WTC11 (cell line): ENCODE measurements at places on chromosomes 7 and 10.

GRCh38 chr10:125080984-125081383, 79.4 kb downstream of the CTBP2 start:
- DNase-seq = no peak

GRCh38 chr7:78151229-78151628, 352.7 kb downstream of the PHTF2 start:
- DNase-seq = no peak

DNA sequence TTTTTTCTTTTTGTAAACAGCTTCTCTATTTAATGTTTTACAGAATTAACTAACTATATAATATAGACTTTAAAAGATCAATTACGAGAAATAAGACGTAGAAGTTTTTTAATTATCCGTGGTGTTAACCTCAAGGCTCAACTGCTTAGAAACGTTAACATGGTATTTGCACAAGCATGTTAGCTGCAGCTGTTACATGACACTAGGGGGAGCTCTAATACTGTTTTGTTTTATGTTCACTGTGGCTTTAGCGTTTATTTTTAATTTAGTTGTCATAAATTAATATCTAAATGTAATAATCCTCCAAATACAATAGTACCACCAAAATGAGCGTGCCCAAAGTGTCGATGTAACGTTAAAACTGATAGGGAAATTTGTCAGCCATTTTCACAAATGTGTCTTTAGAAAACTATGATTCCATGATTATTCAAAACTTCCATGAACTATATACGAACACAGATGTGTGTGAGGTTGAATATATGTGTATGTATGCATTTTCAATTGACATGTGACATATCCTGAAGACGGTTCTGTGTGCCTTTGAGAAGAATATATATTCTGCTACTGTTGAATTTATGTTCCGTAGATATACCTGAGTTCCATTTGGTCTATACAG, 828.8 kb upstream of the MBL2 start:
- DNase-seq = no peak

DNA sequence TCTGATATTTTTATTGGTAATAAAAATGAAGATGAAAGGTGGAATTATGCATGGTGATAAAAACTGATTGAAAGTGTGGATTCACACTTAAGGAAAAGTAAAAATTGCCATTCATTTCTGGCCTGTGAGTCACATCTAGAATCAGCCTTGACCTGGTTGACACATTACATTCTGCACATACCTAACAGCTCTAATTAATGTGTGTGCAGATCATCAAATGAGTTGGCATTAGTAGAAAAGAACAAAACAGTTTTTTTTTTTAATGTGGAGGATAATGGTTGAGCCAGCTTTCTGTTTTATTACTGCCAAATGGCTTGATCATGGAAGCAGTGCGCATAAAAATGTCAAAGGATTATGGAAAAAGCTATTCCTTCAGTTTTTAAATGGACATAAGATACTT, 142.6 kb upstream of the TMEM196 start:
- DNase-seq = no peak

- no peak for DNase-seq
These were observed 15.5 kb downstream of the HIF1AN start for GRCh38 chr10:100551196-100551595.

DNA sequence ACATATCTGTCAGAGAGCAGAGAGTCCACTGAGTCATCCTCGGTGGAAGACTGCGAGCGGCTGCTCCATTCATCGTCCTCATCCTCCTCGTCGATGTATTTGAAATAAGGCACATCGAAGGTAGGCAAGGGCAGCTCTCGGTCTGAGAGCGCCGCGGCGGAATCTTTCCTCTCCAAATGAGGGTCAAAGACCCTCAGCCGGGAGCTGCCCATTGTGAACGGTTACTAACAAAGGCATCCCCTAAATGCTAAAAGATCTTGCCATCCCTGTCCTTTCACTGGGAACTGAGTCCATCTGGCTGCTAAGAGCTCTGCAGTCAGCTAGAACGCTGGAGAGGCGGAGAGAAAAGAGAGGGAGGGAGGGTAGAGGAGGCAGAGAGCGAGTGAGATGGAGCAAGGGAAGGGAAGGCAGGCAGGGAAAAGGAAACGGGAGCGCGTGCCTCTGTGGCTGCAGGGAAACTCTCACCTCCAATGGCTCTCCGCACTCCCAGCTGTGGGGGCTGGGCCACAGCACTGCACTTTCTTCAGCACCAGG, 163.4 kb downstream of the RAPGEF5 start:
- DNase-seq = peak; percentile 63

- DNase-seq = no peak
These were observed 354.2 kb downstream of the GFRA1 start for GRCh38 chr10:115918812-115919211.

GRCh38 chr7:139821349-139822105, 7.5 kb upstream of the TBXAS1 start:
- DNase-seq = no peak

GRCh38 chr10:78856421-78856820, 212.3 kb upstream of the ZMIZ1 start:
- DNase-seq = no peak

DNA sequence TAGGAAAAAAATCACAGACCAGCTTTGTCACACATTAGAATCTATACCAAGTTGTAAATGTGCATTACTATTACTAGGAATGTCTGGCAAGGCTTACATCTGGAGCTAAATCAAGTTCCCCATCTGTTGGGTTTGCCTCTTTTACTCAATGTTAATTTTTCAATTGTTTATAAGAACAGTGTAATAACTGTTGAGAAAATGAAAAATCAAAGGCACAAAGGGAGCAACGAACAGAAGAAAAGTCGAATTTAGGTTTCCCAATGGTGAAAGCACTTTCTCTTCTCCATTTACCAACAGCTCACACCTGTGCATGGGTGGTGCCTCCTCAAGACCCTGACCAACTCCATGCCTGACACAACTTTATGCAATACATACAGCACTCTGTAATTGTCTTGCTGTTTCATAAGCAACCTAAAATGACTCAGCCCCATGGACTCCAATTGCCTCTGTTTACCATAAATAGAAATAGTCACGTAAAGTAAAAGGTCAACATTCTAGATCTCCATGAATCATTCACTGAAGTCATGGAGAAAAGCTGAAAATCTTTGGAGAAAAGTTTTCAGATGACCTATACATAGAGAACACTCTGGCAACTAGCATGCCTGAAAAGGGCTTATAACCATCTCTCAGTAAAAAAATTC, 95.5 kb upstream of the KCNIP2 start:
- DNase-seq = no peak

- no peak for DNase-seq
These were observed 10.9 kb downstream of the C10orf71 start for GRCh38 chr10:49309691-49310411.

DNA sequence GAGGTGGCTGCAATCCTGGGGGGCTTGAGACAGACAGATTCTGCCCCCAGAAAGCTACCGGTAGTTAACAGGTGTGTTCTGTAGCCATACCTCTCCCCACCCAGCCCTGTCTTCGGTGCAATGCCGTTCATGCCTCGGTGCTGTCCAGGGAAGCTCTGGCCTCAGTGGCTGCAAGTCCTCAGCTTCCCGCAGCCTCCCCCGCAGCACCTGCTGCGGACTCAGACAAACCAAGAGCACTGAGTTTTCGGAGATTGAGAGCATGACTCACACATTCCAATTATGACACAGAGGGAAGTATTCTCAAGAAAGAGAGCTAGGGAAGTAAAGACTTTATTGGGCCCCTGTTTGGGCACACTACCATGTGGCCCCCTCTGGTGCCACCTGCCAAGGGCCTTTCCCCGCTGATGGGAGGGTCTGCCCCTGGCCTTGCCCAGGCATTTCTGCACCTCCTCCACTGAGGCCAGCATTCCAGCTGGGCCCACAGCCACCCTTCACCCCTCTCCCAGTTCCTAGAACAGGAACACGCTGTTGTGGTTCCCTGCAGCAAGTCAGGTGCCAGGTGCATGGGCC, 30.2 kb upstream of the EZH2 start:
- no peak for DNase-seq

DNA sequence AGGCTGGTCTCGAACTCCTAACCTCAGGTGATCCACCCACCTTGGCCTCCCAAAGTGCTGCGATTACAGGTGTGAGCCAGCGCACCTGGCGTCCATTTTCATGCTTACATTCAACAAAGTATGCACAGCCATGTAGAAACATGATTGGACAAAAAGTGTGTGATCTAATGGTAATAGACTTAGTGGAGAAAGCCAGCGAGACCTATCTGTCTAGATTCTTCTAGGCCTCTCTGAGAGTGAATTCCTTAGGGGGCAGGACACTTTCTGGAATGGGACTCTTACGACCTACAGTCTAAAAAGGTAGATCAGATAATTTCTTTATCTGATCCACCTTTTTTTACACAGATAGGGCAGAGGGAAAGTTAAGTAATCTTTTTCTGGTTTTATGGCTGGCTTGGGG, 46.3 kb upstream of the SDK1 start:
- no peak for DNase-seq

DNA sequence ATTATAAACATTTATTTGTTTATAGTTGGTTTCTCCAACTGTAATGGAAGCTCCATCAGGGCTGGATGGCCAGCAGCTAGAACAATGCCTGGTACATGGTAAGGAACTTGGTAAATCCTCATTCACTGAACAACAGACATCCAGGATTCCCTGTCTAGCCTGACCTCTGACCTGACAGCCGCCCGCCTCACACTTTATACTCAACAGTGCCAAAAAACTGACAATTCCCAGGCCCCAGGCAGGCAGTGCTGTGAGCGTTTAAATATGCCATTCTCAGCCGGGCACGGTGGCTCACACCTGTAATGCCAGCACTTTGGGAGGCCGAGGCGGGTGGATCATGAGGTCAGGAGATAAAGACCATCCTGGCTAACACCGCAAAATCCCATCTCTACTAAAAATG, 55.9 kb downstream of the RSU1 start:
- no peak for DNase-seq

DNA sequence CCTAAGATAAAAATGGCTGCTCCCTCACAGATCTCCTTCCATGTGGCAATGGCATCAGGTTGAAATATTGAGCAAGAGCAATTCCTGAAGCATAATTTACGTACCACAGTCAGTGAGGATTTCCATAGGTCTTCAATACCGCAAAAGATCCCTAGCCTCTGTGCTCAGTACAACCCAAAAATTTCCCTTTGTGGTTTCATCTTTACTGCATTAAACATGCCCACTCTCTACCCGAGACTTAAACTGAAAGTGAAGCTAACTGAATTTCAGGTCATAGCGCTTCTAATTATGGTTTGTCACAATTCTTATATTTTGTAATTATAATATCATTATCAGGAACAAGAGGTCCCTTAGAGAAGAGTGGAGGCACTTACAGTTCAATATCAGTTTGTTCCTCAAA, 1071.1 kb downstream of the XPNPEP1 start:
- no peak for DNase-seq

GRCh38 chr10:24465891-24466818, 257.2 kb downstream of the KIAA1217 start:
- no peak for DNase-seq

- no peak for DNase-seq
These were observed 5.5 kb upstream of the LZTS2 start for GRCh38 chr10:100993986-100994708.

- DNase-seq = no peak
These were observed 84.3 kb upstream of the CACNA2D1 start for GRCh38 chr7:82527851-82528250.

GRCh38 chr7:125126376-125126775, 196.8 kb upstream of the POT1 start:
- DNase-seq = no peak

GRCh38 chr7:390761-391410, 100.9 kb downstream of the FOXL3 start:
- DNase-seq = no peak

- DNase-seq = no peak
These were observed 872 bp upstream of the HMX2 start for GRCh38 chr10:123146894-123147634.

DNA sequence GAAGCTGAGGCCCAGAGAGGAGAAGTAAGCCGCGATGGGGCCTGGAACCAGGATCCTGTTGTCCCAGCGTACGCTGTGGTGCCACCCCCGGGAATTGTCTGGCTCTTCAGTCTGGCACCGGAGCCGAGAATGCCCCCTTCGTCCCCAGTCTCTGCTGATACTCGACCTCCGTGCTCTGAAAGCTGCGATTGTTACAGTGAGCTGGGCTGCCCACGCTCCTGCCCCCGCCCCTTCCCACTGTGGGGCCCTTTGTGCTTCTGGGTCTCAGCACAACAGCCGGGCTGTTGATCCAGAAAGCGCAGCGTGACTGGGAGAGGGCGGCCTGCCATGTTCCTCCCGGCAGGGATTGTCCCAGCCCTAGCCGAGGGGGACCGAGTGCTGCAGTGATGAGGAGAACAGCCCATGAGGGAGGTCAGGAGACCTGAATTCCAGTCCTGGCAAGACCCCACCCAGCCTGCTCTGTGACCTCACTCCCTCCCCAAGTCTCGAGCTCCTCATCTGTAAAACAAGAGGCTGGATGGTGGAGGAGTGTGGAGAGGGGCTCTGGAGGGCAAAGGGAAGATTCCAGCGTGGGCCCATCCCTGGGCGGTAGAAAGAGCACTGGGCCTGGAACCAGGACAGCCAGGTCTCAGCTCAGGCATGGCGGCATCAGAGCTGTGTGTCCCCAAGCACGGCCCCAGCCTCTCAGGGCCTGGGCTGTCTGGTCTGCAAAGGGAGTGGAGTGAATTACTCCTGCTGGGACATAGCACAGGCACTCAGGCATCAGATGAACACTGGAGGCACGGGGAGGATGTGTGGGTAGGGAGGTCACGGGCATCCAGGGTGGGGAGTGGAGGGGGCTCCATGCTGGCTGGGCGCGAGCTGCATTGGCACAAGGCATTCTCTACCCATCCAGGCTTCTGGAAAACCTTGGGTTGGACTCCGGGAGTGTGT, 43.6 kb downstream of the TSPAN15 start:
- DNase-seq = no peak

- DNase-seq = no peak
These were observed 1059.8 kb downstream of the LRMDA start for GRCh38 chr10:76491216-76491615.

- DNase-seq = no peak
These were observed 9.0 kb upstream of the CUZD1 start for GRCh38 chr10:122854648-122855047.

DNA sequence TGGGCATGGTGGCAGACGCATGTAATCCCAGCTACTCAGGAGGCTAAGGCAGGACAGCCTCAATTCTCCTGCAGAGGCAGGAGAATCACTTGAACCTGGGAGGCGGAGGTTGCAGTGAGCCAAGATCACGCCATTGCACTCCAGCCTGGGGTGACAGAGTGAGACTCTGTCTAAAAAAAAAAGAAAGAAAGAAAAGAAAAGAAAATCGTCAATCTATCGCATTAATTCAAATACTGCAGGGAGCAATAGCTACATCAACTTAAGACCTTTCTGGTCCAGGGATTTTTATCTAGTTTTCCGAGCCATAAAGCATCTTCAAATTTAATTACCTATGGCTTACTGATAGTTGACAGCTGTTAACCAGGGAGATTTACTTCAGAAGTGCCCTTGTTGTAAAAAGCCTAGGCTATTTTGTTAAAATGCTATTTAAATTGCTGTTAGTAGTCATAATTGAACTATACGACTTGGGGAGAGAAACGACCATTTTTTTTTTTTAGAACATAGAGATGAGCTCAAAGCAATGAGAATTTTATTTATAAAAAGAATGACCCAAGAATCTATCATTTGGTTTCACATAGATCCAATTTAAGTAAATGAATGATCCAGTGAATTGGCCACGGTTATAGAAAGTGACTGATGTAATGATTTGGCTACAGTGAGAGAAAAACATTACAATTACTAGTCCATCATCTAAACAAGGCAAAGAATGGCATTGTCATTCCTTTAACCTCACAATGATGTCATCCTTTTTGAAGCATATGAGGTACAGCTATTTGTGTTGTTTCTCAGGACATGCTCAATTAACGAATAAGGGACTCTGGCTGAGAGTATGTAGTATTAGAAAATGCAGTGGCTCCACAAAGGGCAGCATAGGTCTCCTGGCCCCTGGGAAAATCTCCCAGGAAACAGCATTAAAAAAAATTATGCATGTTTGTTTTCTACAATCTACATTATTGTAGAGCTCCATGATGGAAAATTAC, 85.3 kb downstream of the SEMA3C start:
- DNase-seq = no peak
